ENCODE measurements at places on chromosomes 7 and 10. TPM values are rescaled to one million over a fixed set of nuclear protein-coding genes. Genes with fewer than 3 reads are reported as not detected.

Gene CCDC172
- polyA plus RNA-seq = not detected

Gene CFTR
- not detected for polyA plus RNA-seq

Gene DNAJC30
- polyA plus RNA-seq = 10.5 TPM

- no peak for DNase-seq
These were observed 82.9 kb downstream of the VIPR2 start for GRCh38 chr7:159061674-159062212.

GRCh38 chr10:113069595-113069994 lies 119.5 kb downstream of the TCF7L2 start:
- no peak for DNase-seq

DNA sequence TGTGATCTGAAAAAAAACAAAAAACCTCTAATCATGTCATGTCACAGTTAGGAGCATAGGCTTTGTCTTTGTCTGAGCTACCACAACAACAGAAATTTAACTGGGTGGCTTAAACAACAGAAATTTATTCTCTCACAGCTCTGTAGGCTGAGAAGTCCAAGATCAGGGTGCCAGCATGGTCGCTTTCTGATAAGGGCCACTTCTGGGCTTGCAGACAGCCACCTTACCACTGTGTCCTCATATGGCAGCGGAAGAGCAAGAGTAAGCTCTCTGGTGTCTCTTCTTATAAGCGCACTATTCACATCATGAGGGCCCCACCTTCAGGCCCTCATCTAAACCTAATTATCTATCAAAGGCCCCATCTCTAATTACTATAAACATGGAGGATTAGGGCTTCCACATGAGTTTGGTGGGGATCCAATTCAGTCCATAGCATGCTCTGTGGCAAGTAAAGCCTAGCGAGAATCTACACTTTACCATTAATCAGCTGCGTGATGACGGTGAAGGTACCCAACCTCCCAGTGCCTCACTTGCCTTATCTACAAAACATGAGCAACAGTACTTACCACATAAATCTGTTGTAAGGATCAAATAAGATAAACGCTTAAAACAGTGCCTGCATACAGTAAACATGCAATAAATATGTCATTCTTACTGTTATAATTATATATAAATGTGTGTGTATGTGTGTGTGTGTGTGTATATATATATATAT lies 17.3 kb downstream of the ZNF438 start:
- no peak for DNase-seq

- no peak for DNase-seq
These were observed 10.8 kb downstream of the UROS start for GRCh38 chr10:125812128-125812750.

- no peak for DNase-seq
These were observed 95.5 kb downstream of the NKX6-2 start for GRCh38 chr10:132690401-132690800.

DNA sequence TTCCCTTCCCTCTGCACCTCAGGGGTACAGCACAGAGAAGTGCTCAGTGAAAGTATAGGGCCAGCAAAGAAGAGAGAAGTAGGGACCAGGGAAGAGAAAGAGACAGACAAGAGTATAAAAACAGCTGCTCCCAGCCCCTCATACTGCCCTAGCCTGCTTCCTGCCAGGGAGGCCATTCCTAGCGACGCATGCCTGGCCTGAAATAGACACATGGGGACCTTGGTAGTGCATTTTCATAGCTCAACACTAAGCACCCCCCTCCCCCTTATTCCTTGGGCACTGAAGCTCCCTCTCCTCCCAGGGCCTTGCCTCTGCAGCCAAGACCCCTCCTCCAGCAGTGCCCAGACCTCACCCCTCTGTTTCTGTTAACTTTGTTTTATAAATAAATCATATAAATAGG lies 64.7 kb downstream of the ZMIZ1 start:
- no peak for DNase-seq

DNA sequence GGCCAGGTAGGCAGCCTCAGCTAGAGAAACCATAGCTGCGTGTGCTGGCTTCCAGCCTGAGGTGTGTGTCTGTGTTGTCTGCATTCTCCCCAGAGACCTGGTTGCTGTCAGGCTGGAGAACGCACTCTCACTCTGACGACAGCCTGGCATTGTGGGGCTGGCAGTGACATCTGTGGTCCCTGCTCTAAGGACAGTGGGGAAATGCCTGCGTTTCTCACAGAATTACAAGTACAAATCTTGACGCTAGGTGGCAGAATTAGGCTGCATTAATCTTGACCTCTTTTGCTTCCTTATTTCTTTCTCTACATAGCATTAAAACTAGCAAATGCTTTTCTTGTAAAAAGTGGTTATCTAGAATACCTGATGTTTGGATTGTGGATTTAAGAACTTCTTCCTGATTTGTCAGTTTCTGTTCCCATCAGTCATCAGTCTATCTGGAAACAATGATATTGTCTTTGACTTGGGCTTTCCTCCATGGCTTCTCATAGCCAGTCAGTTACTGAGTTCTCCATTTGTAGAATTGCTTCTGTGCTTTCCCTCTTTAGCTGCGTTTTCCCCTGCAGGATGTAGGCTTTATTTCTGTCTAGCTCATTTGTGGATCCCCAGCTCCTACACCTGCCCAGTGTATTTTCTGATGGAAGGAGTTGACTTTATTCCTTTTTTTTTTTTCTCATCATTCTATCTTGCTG lies 86.0 kb downstream of the FANK1 start:
- peak; percentile 94 for DNase-seq

DNA sequence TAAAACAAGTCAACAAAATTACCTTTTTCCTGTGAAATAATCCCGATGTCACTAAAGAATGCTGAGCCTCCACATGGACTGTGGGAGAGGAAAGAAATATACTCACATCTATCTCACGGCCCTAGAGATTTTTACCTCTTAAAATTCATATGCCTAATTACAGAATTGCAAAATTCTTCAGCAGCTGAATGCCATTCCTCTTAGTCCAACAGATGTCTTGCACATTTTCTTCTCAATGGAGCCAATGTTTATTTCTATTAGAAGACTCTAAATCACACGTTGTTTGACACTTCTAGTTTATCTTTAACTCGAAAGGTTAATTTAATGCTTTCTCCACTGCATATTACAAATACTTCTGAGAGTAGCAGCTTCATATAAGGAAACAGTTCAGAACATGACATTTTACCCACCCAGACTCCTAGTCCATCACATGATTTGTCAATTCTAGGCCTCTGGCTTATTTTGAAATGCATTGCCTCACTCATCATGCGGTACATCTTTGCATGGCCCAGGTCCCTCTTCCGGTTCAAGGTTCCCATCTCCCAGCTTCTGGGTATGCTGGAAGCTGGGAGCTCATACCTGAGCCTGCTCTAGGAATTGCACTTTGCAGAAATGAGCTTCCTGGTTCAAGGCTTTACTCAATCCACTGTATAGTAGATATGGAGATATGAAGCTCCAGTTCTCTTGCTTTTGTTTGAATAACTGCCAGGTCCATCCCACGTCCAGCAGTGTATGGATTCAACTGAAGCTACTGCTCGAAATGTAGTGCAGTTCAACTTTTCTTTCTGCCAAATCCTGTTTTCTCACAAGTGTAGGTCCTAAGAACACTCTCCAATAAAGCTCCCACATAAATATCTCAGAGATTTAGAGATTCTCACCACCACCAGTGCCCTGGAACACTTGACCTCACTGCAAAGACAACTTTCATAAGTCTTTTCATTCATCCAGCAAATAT lies 306.2 kb downstream of the GPR37 start:
- peak; percentile 92 for DNase-seq

GRCh38 chr7:51029701-51030191 lies 247.1 kb upstream of the GRB10 start:
- DNase-seq = no peak

GRCh38 chr10:115417585-115418265 lies 324.6 kb downstream of the ATRNL1 start:
- no peak for DNase-seq
